NCI-H1105 treated with DMSO at 0.1 percent for 48 hours (cell line): ENCODE measurements at places on chromosomes 2 and 18.

DNA sequence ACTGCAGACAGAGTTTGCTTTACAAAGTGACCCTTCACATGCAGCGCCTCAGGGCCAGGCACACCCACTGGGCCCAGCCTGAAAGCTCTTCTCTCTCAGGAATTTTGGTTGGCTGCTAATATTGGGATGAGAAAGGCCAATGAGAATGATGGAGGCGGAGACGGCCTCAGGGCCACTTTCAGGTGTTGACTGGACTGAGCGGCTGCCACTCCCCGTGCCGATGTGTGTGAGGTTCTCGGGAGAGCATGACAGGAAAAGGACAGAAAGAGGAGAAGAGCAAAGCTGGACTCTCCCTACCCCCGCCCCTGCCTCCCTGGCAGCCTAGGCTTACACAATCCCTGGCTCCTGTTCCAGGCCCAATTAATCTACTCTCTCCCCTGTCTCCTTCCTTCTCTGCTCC is 155.7 kb downstream of the CELF4 start:
- no peak for DNase-seq

DNA sequence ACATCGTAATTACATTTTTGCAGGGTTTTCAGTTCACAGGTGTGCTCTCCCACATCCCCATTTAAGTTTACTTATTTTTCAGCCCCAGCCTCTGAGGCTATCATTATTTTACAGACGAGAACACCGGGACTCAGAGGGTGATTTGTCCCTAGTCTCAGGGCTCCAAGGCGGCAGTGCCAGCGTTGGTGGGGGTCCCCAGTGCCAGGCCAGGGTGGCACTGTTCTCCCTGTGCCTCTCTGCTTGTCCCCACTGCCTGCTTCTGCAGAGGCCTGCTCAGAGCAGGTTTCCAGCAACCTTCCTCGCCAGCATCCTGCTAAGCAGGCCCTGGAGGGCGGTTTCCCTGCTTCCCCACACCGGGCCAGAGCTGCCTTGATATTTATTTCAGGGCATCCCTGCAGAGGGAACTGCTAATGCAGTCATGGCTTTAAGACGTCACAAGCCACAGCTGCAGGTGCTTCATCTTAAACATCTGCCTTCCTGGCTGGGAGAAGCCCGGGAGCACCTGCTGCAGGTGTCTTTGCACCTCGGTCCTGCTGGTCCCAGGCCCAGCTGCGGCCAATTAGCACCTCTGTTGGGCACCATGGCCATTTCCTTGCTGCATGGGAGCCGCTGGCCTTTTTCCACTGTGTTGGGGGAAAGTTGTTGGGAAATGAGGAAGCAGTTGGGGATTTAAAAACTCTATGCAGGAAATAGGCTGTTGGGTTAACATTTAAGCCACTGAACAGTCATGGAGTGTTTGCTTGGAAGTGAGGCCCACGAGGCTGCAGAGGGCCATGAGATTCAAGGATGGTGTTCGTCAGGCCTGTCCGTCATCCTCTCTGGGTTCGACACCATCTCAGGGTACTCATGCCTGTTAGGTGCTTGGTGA is 22.8 kb downstream of the HPCAL1 start:
- DNase-seq, result peak; percentile 50

GRCh38 chr2:27890924-27891672 is 569 bp downstream of the BABAM2 start:
- no peak for DNase-seq

- DNase-seq, result no peak
These were observed 308.3 kb upstream of the HS6ST1 start for GRCh38 chr2:128626760-128627511.
